Naive B cell (primary cell): ENCODE measurements at places on chromosomes 6 and 20.
A peak's percentile ranks its signal among the peaks of the same experiment; 100 is the strongest.

GRCh38 chr6:52392944-52393343 lies 27.2 kb upstream of the EFHC1 start:
- DNase-seq, result no peak

- peak; percentile 46 for DNase-seq
These were observed 162.1 kb upstream of the ZNF337 start for GRCh38 chr20:25858495-25859425.

DNA sequence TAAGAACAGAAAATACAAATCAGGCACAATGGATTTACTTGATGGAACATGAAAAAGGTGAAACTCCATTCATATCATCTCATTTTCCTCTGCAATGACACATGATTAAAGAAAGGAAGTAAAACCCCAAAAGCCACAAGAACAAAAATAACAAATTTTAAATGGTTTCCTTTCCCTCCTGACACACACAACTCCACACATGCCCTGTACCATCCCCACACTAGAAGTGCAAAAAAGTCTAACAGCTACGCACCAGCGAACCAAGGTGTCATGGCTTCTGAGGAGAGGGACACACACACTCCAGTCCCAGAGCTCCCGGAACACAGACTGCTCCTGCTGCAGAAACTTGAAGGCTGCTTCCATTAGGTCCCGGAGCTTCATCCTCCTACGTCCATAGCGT lies 25.3 kb downstream of the MDN1 start:
- no peak for DNase-seq

DNA sequence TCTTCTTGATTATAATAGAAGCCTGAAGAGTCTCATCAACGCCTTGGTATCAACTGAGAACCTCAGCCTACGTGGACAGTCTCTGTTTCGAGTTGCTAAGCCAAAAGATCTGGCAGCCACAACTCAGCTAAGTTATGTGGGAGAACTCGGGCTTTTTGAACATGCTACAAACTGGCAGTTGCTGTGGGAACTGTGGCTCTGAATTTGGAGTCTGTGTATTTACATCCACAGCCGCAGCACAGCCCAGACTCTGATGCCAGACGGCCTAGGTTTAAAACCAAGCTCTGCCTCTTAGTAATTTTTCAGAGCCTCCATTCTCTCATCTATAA lies 35.8 kb downstream of the RIPOR2 start:
- DNase-seq, result no peak

DNA sequence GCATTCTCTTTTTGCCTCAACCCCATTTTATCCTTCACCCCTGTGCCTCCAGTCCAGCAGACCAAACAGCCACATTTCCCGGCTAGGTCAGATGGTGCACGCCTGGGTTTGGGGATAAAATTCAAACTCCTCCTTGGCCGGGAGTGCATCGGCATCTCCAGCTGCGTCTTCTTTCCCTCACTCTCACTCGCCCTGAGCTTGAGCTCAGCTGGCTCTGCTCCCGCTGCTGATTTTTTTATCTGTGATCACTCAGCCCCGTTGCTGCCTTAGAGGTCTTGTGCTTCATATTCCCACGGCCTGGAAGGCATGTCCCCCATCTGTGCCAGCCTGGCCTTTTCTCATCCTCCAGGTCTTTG lies 6.8 kb upstream of the EZR start:
- no peak for DNase-seq

- no peak for DNase-seq
These were observed 56.7 kb downstream of the CD83 start for GRCh38 chr6:14174226-14174625.

GRCh38 chr6:66926060-66926459 lies 1219.0 kb upstream of the EYS start:
- DNase-seq, result no peak

GRCh38 chr6:5085648-5086293 lies 630 bp downstream of the PPP1R3G start:
- DNase-seq, result no peak

DNA sequence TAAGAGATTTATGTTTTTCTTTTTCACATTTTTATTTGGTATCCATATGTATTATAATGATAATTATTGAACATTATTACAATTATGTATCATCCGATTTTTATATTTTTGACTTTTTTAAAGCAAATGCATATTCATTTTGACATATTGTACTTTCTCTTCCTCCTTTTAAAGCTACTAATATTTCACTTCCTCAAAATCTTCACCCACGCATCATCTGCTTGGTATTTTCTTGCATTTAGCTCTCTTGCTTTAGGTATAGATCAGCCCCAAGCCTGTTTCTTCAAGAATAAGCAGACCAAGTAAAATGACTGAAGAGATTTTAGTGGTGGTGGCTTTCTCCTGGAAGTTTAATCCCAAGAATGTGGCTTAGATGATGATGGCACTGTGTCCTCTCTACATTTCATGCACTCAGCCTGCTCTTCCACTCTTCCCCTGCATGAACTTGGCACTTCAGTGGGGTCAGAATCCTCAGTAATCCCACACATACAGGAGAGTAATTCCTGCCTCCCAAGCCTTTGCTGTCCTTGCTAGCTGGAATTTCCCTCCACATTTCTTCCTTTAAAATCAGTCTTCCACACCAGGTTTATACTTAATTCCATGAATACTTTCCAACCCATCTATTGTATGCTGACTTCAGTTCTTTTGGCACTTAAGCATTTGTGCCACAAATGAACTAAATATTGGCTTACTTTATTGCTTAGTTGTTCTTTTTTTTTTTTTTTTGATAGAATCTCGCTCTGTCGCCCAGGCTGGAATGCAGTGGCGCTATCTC lies 8.2 kb downstream of the NCOA7 start:
- peak; percentile 71 for DNase-seq

DNA sequence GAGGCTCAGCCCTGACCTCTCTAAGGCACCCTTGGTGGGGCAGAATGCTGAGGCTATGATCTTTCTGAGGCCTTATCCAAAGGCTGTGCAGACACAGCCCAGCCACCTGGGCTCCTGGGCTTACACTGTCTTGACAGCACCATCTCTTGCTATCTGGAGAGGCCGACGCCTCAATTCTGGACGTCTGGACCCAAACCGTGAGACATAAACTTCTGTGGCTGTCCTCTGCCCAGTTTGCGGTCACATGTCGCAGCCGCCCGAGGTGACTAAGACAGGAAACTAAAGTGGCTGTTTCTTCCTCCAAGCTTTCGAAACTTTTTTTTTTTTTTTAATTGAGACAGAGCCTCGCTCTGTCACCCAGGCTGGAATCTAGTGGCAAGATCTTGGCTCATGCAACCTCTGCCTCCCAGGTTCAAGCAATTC lies 49.3 kb downstream of the PRR18 start:
- DNase-seq, result no peak

GRCh38 chr6:1612974-1613306 lies 3.2 kb downstream of the FOXC1 start:
- no peak for DNase-seq

DNA sequence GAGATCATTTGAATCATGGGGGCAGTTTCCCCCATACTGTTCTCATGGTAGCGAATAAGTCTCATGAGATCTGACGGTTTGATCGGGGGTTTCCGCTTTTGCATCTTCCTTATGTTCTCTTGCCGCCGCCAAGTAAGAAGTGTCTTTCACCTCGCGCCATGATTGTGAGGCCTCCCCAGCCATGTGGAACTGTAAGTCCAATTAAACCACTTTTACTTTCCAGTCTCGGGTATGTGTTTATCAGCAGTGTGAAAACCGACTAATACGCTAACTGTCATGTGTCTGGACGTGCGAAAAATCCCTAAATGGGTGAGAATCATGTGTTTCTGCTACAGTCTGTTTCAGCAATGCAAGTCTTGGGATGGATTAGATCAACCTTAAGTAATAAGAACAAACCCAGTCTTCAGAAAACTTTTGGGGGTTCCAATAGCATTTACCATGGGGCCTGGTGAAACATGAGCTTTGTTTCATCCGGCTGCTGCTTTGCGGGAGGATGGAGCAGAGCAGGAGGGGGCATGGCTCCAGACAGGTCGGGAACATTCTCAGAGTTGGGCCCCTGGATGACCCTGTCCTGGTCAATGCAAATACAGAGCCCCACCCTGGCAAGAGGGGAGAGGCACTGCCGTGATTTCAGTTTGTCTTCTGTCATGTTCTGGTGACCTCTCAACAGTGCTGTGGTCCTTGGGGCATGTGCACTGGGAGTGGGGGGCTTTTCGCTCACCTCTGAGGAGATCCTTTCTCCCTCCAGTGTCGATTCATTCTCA lies 41.5 kb downstream of the CTCFL start:
- no peak for DNase-seq

GRCh38 chr6:40098774-40099173 lies 164.5 kb upstream of the MOCS1 start:
- no peak for DNase-seq

- DNase-seq, result no peak
These were observed 17.1 kb upstream of the HIVEP1 start for GRCh38 chr6:11994875-11995461.

DNA sequence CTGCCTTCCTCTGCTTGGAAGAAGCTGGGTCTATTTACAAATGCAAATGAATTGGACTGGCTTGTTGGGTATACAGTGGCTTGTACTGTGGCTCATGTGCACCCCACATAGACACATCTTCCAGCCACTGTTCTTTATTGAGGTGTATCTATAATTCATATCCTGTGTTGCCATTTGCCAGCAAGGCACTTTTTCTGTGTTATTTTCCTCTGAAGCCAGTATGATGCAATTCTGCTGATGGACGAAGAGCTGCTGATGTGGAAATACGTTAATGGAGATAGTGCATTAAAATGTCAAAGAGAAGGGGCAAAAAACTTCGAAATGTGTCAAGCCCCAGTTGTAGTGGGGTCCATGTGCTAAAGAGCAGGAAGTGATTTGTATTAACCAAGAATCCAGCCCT lies 167.5 kb downstream of the TMEM242 start:
- no peak for DNase-seq

- no peak for DNase-seq
These were observed 41.2 kb downstream of the IGF2R start for GRCh38 chr6:160010067-160010466.
